ENCODE measurements at places on chromosomes 11 and 22.

GRCh38 chr22:16936625-16937024, 71.4 kb downstream of the GAB4 start:
- no peak for DNase-seq

GRCh38 chr22:30647536-30647935, 12.0 kb downstream of the SLC35E4 start:
- DNase-seq, result no peak

- DNase-seq, result no peak
Measured at GRCh38 chr22:35315141-35315854, 15.6 kb downstream of the TOM1 start.

GRCh38 chr22:50699001-50699755, 26.6 kb downstream of the SHANK3 start:
- DNase-seq, result peak; percentile 9

DNA sequence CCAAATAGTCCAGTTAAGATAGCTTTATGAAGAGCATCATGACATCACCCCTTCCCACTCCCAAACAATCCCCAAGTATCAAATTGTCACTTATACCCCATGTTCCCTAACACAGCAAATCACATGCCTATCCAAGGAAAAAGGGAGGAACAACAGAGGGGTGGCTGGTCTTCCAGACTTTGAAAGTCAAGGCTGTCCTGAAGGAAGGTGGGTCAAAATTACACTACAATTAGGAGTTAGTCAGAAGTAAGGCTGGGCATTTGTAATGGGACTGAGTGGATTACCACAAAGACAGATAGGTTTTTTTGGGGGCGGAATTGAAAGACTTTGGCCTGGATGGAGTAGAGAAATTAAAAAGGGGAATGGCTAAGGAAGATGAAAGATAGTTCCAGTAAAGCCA, 5.9 kb downstream of the PRAME start:
- DNase-seq, result no peak

- DNase-seq, result no peak
Measured at GRCh38 chr11:73414977-73415651, 38.9 kb downstream of the RELT start.

DNA sequence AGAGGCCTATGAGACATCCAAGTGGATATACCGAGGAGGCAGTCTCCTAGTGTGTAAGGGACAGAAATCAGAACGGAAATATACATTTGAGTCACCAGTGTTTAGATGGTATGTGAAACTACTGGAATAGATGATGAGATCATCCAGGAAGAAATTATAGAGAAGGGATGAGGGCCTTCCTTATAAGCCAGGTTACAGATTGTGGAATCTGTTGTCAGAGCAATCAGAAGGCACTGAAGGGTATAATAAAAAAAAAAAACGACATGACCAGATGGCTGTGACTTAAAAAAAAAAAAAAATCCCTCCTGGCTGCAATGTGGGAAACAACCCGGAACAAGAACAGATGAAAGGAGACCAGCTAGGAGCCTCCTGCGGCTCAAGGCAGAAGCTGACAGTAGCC, 2.7 kb downstream of the MAJIN start:
- no peak for DNase-seq

GRCh38 chr11:60756307-60757032, at the start of gene MS4A15:
MS4A15 (plus strand) TSS chr11:60756867; CDS start chr11:60763734, 6,867 bp downstream.
- DNase-seq, result no peak

- DNase-seq, result no peak
Measured at GRCh38 chr11:94933223-94934130, 39.9 kb downstream of the CWC15 start.

DNA sequence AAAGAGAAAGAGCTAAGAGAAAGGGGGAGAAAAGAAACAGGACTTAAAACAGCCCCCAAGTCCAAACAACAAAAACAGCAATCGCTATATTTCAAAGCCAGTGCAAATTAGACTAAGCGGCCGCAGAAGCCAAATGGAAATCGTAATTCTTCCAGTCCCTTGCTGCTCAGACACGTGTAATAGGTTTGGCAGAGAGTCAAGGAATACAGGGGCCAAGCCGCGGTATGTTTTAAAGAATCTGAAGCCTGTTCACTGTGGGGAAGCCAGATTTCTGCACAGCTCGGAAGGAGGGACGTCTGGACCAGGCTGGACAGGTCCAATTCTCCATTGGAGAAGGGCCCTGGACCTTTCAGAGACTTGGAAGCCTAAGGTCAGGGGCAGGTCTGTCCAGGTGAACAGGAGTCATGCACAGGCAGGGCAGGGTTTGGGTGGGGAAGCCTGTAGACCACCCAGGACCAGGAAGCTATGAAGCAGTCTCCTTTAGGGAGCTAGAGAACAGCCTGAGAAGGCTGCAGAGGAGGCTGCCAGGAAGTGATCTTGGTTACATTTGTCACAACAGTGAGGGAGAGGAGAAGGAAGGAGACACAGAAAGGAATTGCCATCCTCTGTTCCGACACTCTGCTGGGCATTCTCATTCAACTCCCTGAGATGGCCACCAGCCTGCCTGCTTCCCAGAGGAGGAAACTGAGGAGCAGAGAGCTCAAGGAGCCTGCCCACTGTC, 265.5 kb upstream of the ISX start:
- no peak for DNase-seq

DNA sequence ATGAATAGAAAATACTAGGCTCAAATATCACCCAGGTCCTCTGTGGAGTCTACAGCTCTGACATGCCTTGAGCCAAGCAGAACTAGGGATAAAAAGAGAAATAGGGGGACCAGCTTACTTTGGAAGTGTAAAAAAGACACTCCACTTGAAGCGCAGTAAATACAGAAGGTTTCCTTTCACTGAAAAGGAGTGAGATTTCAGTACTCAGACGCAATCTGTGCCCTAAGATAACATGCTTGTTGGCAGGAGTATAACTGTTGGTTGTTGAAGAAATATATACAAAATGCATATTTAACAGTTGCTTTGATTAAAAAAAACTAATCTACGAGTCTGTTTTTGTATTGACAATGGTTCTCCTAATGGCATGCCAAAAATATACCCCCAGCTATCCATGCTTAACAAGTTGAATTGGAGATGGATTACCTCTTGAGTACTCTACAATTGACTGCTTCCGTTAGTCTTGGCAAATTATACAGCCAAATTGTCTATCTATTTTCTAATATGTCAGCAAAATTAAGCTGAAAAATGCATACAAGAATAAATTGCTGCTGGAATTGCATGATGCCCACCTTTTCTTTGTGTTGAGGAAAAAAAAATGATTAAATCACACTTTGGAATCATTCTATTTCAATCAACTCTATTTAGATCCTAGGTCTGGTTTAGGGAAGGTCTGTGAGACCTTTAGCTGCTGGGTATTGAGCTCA, 91.6 kb downstream of the FAT3 start:
- DNase-seq, result no peak

DNA sequence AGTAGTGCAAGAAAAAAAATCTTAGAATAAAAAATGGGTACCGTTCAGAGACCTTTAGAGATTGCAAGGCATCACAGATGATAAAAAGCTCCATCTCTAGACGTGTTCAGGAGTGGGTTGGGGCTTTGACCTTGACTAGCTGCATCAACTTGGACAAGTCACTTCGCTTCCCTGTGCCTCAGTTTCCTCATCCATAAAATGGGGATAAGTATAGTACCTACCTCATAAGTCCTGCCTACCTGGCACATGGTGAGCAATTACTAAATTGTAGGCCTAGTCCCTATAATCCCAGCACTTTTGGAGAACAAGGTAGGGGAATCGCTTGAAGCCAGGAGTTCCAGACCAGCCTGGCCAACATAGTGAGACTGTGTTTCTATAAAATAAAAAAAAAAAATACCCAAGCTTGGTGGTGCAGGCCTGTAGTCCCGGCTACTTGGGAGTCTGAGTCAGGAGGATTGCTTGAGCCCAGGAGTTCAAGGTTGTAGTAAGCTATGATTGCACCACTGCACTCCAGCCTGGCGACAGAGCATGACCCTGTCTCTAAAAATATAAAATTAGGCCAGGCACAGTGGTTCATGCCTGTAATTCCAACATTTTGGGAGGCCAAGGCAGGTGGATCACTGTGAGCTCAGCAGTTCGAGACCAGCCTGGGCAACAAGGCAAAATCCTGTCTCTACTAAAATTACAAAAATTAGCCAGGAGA, 6.0 kb upstream of the F2 start:
- DNase-seq, result no peak

DNA sequence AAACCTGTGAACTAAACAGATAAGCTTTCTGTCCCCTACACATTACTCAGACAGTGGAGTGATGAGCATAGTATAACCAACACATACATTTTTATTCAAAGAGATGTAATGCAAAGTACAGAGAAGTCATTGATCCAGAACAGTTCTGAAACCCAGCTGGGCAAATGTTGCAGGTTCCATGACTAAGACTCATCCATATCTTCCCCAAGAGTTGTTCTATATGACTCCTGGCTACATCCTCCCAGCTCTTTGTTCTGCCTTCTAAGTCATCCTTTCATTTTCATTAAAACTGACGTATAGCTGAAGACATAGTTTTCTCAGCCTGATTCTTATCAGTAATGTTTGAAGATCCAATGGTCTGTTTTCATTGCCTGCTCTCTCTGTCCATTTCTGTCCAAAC, 47.3 kb downstream of the PLAAT5 start:
- DNase-seq, result peak; percentile 14

DNA sequence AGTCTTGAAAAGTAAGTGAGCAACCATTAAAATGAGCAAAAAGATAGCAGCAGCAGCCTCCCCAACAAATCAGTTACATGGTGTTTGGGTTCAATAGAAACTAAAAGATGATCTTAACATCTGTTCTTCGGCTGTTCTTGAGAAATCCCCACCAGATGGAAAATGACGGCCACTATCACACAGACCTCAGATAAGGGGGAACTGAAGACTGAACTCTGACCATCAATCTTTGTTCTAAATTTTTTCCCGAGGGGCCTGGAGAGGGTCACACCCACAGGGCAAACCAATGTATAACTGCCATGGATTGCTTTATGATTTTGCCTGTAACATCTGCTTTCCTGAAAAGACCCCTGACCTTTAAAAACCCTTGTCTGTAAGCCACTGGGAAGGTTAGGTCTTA, 624.8 kb upstream of the KIRREL3 start:
- no peak for DNase-seq

DNA sequence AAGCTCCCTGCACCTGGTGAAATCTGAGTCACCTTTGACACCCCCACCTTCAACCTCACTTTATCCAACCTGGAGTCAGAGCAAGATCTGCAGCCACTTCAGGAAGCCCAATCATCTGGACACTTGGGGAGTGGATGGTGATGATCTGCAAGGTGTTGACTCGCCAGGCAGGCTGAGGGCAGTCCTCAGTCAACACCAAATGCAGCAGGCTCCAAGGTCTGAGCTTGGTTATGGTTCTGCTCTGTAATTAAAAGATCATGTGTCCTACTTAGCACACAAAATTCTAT, 446.9 kb downstream of the BRD1 start:
- DNase-seq, result no peak

DNA sequence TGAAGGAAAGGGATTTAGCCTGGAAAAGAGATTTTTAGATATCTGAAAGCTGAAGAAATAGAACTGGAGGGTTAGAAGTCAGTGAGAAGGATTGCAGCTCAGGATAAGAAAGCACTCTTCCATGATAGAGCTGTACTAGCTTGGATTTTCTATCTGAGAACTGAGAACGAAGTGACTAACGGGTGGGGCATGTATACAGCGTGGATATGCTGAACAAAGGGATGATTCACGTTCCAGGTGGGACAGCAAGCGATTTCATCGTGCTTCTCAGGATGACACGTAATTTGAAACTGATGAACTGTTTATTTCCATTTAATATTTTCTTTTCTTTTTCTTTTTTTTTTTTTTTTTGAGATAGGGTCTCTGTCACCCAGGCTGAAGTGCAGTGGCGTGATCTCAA, 53.0 kb downstream of the GRAMD1B start:
- no peak for DNase-seq

DNA sequence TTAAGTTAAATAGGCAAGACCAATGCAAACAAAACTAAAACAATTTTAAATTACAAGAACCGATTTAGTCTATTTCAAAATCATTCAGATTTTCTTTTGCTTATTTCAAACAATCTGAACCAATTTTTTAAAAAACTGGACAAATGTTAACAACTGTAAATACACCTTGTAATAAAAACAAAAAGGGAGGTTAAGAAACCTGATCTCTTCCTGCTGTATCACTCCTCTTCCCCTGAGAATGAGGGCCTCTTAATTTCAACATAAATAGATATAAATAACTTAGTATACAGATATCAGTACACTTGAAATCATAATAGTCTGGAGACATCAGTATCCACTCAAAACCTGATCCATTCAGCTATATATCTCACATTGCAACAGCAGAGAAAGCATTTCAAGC, 346.6 kb downstream of the TTC28 start:
- no peak for DNase-seq

DNA sequence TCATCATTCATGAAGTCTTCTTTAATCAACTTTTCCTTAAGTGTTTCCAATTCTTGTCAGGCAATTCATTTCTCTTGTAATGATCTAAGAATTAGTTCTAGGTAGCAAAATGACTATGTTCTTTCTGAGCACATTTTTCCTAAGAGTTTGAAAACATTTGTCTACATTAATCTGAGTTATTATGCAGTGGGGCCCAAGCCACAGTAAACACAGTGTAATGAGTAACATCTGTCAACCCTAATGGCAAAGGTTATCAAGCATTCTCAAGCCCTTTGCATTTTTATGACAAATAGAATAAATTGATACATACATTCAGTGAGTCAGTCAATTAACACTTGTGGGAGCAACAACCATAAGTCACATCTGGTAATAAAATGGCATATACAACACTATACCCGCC, 106.7 kb upstream of the ZC3H12C start:
- no peak for DNase-seq

GRCh38 chr22:25403284-25403810, 161.1 kb upstream of the GRK3 start:
- DNase-seq, result no peak

GRCh38 chr11:62393061-62393611, 25.7 kb upstream of the SCGB1A1 start:
- no peak for DNase-seq

- no peak for DNase-seq
Measured at GRCh38 chr11:118807800-118808778, 17.1 kb upstream of the DDX6 start.

DNA sequence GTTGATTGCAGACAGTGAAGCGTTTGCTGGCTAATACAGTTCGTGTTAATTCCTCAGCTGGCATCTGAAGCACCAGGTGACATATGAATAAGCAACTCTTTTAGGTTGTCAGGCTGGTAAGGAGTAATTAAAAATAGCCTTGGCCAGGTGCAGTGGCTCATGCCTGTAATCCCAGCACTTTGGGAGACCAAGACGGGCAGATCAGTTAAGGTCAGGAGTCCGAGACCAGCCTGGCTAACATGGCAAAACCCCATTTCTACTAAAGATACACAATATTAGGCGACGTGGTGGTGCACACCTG, 74.9 kb downstream of the CECR2 start:
- DNase-seq, result no peak

DNA sequence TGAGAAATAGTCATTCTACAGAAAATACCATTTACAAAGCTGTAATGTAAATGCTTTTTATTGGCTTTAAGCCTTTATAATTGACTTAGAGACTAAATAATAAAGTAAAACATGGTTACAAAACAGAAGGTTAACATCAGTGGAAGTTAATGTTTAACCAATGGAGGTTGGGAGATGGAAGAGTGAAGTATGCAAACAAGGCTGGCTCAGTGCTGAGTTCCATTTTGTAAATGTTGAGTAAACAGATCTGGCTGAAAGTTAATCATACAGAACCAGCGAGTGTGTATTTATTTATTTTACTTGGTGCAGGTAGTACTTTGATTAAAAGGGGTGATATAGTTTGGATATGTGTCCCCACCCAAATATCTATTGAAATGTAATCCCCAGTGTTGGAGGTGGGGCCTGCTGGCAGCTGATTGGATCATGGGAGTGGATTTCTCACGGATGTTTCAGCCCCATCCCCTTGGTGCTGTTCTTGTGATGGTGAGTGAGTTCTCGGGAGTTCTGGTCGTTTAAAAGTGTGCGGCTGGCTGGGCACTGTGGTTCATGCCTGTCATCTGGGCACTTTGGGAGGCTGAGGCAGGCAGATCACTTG, 827.4 kb downstream of the OPCML start:
- DNase-seq, result no peak

Measured in activated naive CD4-positive, alpha-beta T cell treated with anti-CD3 and anti-CD28 coated beads, Interleukin-2, amount 50 U/mL, for 16 hours (primary cell).